ENCODE measurements at places on chromosomes 7 and 10.

DNA sequence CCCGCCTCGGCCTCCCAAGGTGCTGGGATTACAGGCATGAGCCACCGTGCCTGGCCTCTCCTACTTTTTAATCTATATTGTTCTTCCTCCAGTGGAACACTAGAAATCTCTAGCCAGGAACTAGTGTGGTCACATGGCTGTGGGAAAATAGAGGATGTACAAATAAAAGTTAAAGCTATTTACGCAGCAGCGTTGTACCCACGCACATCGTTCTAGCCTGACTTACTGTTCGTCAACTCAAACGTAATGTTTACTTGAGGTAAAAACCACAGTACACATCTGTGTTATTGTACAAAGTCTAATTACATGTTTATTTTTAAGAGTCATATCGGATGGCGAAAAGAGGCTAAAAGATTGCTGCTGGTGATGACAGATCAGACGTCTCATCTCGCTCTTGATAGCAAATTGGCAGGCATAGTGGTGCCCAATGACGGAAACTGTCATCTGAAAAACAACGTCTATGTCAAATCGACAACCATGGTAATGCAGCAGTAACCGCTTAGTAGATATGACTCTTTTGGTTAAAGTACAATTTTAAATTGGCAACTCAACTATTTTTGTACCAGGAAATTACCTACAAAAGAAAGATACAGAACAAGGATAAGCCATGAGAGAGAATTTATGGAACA lies 50.8 kb downstream of the ITGB8 start:
- DNase-seq: no peak

DNA sequence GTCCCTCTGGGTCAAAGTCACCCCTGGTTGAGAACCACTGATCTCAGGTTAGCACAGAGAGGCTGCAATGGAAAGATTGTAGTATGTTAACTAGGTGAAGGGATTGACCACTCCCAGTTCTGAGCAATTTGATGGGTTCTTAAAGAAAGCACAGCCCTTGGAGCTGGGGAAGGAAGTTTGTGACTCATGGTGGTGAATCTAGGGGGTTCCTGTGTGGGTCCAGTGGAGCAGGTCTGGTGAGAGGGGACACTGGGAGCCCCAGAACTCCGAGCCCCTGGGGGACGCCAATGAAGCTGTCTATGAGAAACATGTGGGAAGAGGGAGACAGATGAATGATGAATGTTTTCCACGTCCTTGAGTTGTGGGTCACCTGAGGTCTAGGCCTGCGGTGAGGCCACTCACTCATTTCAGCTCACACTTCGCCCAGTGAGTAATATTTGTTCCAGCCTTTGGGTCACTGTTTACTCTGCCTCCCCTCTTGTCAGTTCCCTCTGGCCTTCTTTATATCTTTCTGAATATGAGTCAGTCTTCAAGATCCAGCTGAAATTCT lies 341.9 kb downstream of the LRMDA start:
- DNase-seq: no peak

- DNase-seq: no peak
Observed at GRCh38 chr7:155341463-155341983, 43.8 kb downstream of the INSIG1 start.

- DNase-seq: no peak
Observed at GRCh38 chr10:75722609-75723008, 291.2 kb downstream of the LRMDA start.

DNA sequence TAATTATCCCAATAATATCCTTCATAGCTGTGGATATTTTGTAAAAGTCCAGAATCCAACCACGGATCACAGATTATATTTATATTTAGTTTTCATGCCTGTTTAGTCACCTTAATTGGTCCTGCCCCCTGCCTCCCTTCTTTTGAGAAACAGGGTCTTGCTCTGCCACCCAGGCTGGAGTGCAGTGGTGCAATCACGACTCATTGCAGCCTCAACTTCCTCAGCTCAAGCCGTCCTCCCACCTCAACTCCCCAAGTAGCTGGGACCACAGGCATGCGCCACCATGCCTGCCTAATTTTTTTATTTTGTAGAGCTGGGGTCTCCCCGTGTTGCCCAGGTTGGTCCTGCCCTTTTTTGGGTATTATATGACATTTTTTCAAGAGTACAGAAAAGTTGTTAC lies 129.4 kb downstream of the KAT6B start:
- no peak for DNase-seq

All from small intestine (tissue), 16 donors.